Fibroblast of lung (primary cell): ENCODE measurements at places on chromosomes 7 and 10. TPM values are rescaled to one million over a fixed set of nuclear protein-coding genes. Genes with fewer than 3 reads are reported as not detected.

Gene NXPH1
- not detected in 2 replicates for total RNA-seq

Gene PPP1R17
- total RNA-seq: not detected in 2 replicates

Gene NUTM2E
- total RNA-seq: under 0.01 TPM in 1 of 2 replicates, not detected in the other

Gene SLIT1
- total RNA-seq: under 0.01 and 0.17 TPM in 2 replicates

Gene CALHM1
- total RNA-seq: not detected in 2 replicates

Gene C7orf57
- total RNA-seq: not detected in 2 replicates

Gene INA
- under 0.01 and 0.50 TPM in 2 replicates for total RNA-seq

Gene NOLC1
- 16.5 and 23.4 TPM in 2 replicates for total RNA-seq

Gene LAMTOR4
- 95.0 and 110 TPM in 2 replicates for total RNA-seq

Gene RELN
- total RNA-seq: 0.33 and 1.8 TPM in 2 replicates

Gene C10orf120
- not detected in 2 replicates for total RNA-seq

Gene FOXI2
- total RNA-seq: not detected in 2 replicates

Gene ELOVL3
- 0.26 and 0.66 TPM in 2 replicates for total RNA-seq

Gene FXYD4
- not detected in 2 replicates for total RNA-seq

Gene MARVELD1
- 12.1 and 16.3 TPM in 2 replicates for total RNA-seq

Gene UTF1
- not detected in 2 replicates for total RNA-seq

Gene CYP2C9
- not detected in 2 replicates for total RNA-seq

Gene OR6B1
- not detected in 2 replicates for total RNA-seq

Gene TLX1
- total RNA-seq: not detected in 2 replicates

Gene TFR2
- under 0.01 TPM in 1 of 2 replicates, not detected in the other for total RNA-seq

Gene ARHGEF35
- 0.51 and 5.4 TPM in 2 replicates for total RNA-seq

Gene SLC18A3
- not detected in 2 replicates for total RNA-seq

Gene MIOS
- 30.9 and 34.9 TPM in 2 replicates for total RNA-seq

Gene DNAH11
- total RNA-seq: under 0.01 and 0.33 TPM in 2 replicates

Gene GCK
- 0.77 and 1.7 TPM in 2 replicates for total RNA-seq

Gene EIF4H
- total RNA-seq: 308 and 361 TPM in 2 replicates

Gene SCART1
- total RNA-seq: 1.3 and 2.5 TPM in 2 replicates

Gene KIAA1549
- total RNA-seq: 0.66 and 0.77 TPM in 2 replicates

Gene CNTNAP2
- total RNA-seq: not detected in 2 replicates

Gene CBX3
- total RNA-seq: 105 and 121 TPM in 2 replicates

Gene ASB10
- not detected in 2 replicates for total RNA-seq

Gene GSTO2
- 2.1 and 3.1 TPM in 2 replicates for total RNA-seq

Gene PSPH
- total RNA-seq: 61.1 and 74.3 TPM in 2 replicates

Gene CD36
- 41.0 and 93.5 TPM in 2 replicates for total RNA-seq

Gene HABP2
- not detected in 2 replicates for total RNA-seq

Gene ZP3
- 2.6 TPM in 2 replicates for total RNA-seq

Gene PDE1C
- total RNA-seq: 23.4 and 27.6 TPM in 2 replicates

Gene ELFN1
- 0.33 and 0.51 TPM in 2 replicates for total RNA-seq

Gene ZDHHC4
- total RNA-seq: 65.2 and 72.7 TPM in 2 replicates

Gene SUGCT
- 6.7 and 16.5 TPM in 2 replicates for total RNA-seq

Gene PTTG1IP2
- total RNA-seq: not detected in 2 replicates

Gene PSMC2
- total RNA-seq: 144 and 175 TPM in 2 replicates

Gene GARIN1A
- 0.51 and 1.5 TPM in 2 replicates for total RNA-seq

Gene IRF5
- total RNA-seq: 0.33 TPM in 1 of 2 replicates, not detected in the other

Gene PON1
- total RNA-seq: not detected in 2 replicates
